ENCODE measurements at places on chromosomes 5 and 9. TPM values are rescaled to one million over a fixed set of nuclear protein-coding genes. Genes with fewer than 3 reads are reported as not detected.

- DNase-seq = no peak
These were observed 37.4 kb downstream of the TTLL11 start for GRCh38 chr9:122055701-122056100.

- DNase-seq = no peak
These were observed 515.0 kb upstream of the TUSC1 start for GRCh38 chr9:26193237-26193636.

- peak; percentile 82 for DNase-seq
These were observed 40.0 kb downstream of the DAPK1 start for GRCh38 chr9:87537625-87538024.

DNA sequence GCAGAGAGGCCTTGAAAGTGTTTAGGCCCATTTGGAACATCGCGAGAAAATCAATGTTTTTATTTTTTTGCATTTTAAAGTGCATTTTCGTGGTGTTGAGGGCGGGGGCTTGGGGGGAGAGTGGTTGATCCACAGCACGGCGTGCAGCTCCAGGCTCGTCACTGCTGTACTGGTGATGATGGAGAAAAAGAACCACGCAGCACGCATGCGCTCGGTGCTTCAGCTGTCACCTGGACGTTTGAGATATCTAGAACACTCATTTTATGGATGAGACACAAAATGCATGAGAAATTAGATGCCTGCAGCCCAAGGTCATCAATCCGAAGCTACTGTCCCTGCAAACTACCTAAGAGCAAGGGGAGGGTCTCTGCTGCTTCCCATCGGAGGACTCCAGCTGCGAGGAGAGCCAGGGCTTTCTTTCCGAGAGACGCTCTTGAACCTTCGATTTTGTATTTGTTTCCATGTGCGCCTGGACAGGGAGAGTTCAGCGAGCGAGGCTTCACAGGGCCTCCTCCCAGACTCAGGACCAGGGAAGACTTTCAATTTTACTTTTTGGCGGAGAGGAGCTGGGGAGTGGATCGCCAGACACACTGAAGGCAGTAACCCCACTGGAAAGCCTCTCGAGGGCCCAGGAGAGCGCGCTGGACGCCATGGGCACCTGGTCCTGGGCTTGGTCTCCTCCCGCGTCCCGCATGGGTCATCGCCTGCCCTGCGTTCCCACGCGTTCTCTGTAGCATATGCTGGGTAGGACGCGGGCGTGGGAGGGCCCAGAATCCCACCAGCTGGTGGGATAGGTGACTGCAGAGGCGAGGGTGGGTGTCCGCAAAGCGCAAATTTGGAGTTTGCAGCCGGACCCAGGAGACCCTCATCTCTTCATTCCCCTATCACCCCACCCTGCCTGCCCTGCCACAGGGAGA lies 2.5 kb downstream of the DMRT2 start:
- DNase-seq = no peak

- DNase-seq = peak; percentile 90
These were observed 79.1 kb downstream of the LHFPL2 start for GRCh38 chr5:78569441-78569840.

GRCh38 chr9:74577956-74578355 lies 80.8 kb downstream of the RORB start:
- peak; percentile 5 for DNase-seq

- no peak for DNase-seq
These were observed 209.1 kb upstream of the ADCY2 start for GRCh38 chr5:7186818-7187217.

- no peak for DNase-seq
These were observed 42.1 kb downstream of the ZNF366 start for GRCh38 chr5:72465066-72465465.

DNA sequence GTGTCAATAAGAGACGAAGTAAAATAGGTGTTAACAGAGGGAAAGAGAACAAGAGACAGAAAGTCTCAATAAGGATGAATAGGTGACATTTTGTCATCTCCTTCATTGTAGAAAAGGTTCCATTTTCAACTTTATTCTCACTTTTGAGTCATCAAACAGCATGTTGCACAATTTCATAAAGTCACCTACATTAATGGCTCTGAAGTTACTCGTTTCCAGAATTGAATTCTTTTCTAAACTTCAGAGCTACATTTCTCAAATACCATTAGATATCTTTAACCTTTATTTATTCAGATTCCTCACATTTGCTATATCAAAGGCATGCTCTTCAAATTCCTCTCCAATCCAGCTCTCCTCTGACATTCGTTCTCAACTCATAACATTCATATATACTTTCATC lies 13.1 kb downstream of the ADAMTS6 start:
- peak; percentile 17 for DNase-seq

- DNase-seq = peak; percentile 81
These were observed 147.4 kb downstream of the ACTBL2 start for GRCh38 chr5:57335092-57335660.

The CXCL14 gene
- total RNA-seq = not detected

The WNK2 gene
- total RNA-seq = not detected

The SLIT3 gene
- 0.64 TPM for total RNA-seq

The TAF11L5 gene
- not detected for total RNA-seq

The CARTPT gene
- not detected for total RNA-seq

The TSSK1B gene
- 0.64 TPM for total RNA-seq

The FAM153A gene
- not detected for total RNA-seq

The ELAVL2 gene
- total RNA-seq = not detected

The SEMA5A gene
- 74.7 TPM for total RNA-seq
